ENCODE measurements at places on chromosomes 4 and X. TPM values are rescaled to one million over a fixed set of nuclear protein-coding genes. Genes with fewer than 3 reads are reported as not detected.

DNA sequence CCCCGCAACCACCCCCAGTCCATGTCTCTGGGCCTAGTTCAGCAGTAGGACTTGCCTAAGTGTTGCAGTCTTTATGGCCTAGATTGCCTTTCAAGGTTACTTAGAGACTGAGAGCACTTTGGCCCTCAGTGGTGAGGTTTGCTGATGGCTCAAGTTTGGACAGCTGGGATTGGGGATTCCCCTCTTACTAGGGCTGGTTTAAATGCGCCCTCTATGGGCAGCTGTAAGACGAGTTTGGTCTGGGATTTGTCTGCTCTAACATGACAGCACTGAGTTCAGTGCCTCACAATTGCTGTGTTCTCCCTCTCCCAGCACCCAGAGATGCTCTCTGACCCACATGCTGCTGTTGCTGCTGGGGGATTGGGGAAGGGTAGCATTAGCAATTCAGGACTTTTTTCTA is 23.1 kb downstream of the DACH2 start:
- H3K4me3 ChIP-seq, result no peak overlapping the region
- H3K36me3 ChIP-seq, result no peaks in the 10 kb centered on the region
- no peaks in the 10 kb centered on the region for H3K27me3 ChIP-seq
- no peak overlapping the region for H3K27ac ChIP-seq
- no peaks in the 10 kb centered on the region for H3K4me1 ChIP-seq

GRCh38 chrX:40100141-40100536 is 2.4 kb upstream of the BCOR start:
- H3K27ac ChIP-seq, result no peak overlapping the region
- peaks cover 5% of the 10 kb centered on the region for H3K27me3 ChIP-seq
- no peaks in the 10 kb centered on the region for H3K36me3 ChIP-seq
- H3K4me3 ChIP-seq, result no peak overlapping the region
- no peak for DNase-seq

DNA sequence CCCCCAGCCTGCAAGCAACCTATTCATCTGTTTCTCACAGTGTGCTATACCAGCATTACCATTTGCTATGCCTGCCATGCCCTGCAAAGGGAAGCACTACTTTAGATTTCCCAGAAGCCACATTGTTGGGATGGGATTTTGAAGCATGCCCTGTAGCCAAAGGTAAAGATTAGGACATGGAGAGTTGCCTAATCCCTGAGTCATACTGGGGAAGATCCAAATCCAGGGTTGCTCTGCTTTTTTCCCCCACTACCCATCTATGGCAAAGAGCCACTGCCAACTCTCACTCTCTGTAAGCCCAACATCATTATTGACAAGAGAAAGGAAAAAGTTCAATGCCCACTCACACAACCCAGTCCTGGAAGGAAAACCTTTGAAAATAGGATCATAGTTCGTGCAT is 36.7 kb upstream of the TMEM164 start:
- no peak for DNase-seq
- H3K27ac ChIP-seq, result no peak overlapping the region
- H3K27me3 ChIP-seq, result no peaks in the 10 kb centered on the region
- H3K4me3 ChIP-seq, result no peak overlapping the region

DNA sequence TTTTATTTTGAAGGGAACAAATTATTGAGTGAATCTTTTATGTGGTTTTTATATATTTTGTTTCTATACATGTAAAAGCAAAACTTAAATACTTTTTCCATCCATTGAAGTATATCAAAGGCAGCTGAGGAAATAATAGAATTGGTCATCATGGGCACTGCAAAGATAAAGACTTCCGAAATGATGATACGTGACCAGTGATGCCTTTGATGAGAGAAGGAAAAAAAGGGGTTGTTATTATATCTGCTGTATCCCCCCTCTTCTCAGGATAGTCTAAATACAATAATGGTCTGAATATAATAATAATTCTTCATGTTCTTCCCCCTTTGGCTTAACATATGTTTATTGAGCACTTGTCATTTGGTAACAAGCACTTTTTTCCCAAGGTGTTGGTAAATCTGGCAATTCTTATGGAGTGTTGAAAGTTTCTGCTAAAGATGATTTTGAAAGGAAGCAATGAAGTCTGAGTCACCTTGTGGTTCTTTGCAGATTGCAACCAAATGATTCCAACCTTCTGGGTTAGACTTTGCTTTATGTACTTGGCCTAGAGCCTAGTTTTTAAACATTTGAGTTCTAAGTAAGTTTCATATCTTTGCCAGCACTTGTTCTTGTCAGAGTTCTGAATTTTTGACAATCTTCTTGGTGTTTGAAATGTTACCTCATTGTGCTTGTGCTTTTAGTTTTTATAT is 60.8 kb downstream of the USP9X start:
- H3K27me3 ChIP-seq, result no peaks in the 10 kb centered on the region
- DNase-seq, result no peak
- H3K27ac ChIP-seq, result no peak overlapping the region
- H3K36me3 ChIP-seq, result peaks cover 63% of the 10 kb centered on the region
- no peak overlapping the region for H3K4me3 ChIP-seq
- H3K4me1 ChIP-seq, result no peaks in the 10 kb centered on the region

DNA sequence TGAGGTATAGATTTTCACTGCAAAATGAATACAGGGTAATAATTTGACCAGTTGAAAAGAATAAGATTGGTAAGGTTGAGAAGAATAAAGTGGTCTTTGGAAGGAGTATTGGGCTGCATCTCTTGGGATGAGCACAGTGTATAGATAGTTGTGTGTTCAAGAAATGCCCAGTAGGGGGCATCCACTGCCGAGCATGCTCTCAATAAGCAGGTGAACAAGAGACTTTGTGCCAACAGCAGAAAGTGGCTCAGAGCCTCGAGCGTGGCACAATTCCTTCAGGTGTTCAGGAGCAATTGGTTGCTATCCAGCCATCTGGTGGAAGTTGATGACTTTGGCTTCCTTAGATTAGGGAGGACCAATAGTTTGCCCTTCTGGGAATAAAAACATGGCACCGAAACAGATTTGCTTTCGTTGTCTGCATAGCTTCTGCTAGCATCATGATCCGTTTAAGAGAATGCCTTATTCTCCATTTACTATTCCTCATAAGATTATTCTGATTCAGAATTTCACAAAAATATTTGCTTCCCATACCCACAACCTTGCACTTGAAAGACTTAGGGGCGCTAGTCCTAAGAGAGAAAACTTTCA is 258.1 kb upstream of the NEIL3 start:
- H3K27me3 ChIP-seq, result no peaks in the 10 kb centered on the region
- H3K4me1 ChIP-seq, result no peaks in the 10 kb centered on the region
- DNase-seq, result no peak
- no peak overlapping the region for H3K27ac ChIP-seq

Gene MGAT4D
- total RNA-seq, result not detected

Gene MAP3K15
- 0.14 TPM for total RNA-seq

DNA sequence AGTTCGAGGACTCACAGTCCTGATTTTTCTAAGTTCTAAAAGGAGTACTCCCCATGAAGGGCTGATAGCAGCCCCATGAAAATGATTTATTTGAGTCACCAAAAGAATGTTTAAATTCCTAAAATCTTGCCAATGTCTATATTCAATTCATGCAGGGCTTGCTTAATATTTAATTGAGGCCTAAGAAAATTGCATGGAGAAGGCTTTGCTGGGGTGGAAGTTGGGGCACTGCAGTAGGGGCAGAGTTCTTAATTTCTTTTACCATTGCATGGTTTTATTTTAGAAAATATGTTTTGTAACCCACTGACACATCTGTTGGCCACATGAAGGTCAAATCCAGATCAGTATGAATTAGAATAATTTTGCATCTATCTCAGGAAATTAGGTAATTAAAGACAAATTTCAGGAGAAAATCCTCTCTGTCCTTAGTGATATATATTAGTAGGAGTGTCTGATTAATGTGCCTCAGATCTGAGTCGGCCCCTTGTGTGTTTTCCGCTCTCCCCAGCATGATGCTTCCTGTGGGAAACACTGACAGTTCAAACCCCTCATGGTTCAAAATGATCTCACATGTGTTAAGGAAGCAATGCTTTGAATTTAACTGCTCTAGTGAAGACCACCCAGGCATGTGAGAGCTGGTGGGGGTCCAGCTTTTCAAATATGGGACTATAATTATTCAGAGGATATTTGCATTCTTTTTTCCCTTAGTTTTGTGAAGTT is 54.0 kb upstream of the EGFL6 start:
- H3K4me3 ChIP-seq, result no peak overlapping the region
- H3K27me3 ChIP-seq, result no peaks in the 10 kb centered on the region

DNA sequence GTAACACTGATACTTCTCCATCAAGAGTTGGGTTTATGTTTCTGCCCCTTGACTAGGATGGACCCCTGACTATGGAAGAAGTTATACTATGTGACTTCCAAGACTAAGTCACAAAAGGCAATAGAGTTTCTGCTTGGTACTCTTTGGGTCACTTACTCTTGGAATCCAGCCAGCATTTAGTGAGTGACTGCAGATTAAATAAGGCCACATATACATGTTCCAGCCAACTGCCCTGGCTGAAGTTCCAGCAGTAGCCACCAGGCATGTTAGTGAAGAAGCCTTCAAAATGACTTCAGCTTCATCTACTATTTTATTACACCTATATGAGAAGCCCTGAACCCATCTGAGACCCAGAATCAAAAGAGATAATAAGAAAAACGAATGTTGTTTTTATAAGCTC is 524.0 kb downstream of the DMD start:
- no peaks in the 10 kb centered on the region for H3K36me3 ChIP-seq
- H3K27ac ChIP-seq, result no peak overlapping the region
- no peak overlapping the region for H3K4me3 ChIP-seq
- no peaks in the 10 kb centered on the region for H3K27me3 ChIP-seq
- DNase-seq, result no peak

GRCh38 chr4:18690291-18690955 is 668.9 kb upstream of the LCORL start:
- H3K27me3 ChIP-seq, result no peaks in the 10 kb centered on the region
- no peak overlapping the region for H3K4me3 ChIP-seq
- H3K36me3 ChIP-seq, result no peaks in the 10 kb centered on the region
- H3K27ac ChIP-seq, result no peak overlapping the region
- DNase-seq, result no peak
- no peaks in the 10 kb centered on the region for H3K4me1 ChIP-seq

Gene KLB
- total RNA-seq, result not detected

DNA sequence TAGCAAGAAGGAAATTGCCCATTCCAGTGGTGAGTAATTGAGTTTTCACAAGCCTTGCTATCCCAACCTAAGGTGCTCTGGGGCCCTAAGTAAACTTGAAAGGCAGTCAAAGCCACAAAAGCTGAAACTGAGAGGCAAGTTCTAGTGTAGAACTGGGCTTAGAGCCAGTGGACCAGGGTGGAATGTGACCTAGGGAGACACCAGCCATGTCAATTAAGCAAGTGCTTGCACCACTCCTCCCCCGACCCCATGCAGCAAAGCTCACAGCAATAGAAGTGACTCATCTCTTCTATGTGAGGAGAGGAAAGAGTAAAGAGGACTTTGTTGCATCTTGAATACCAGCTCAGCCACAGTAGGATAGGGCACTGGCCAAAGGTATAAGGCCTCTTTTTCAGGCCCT is 486.1 kb upstream of the POU3F4 start:
- no peak for DNase-seq
- H3K4me3 ChIP-seq, result no peak overlapping the region
- no peaks in the 10 kb centered on the region for H3K4me1 ChIP-seq
- H3K27me3 ChIP-seq, result no peaks in the 10 kb centered on the region

- no peak overlapping the region for H3K27ac ChIP-seq
- no peaks in the 10 kb centered on the region for H3K27me3 ChIP-seq
- no peaks in the 10 kb centered on the region for H3K36me3 ChIP-seq
- DNase-seq, result no peak
- H3K4me1 ChIP-seq, result no peaks in the 10 kb centered on the region
These were observed 44.1 kb upstream of the FRMD7 start for GRCh38 chrX:132171881-132172280.

Gene PAGE2
- total RNA-seq, result not detected

GRCh38 chrX:46770817-46771163 is 11.9 kb upstream of the SLC9A7 start:
- H3K27ac ChIP-seq, result no peak overlapping the region
- H3K4me1 ChIP-seq, result no peaks in the 10 kb centered on the region
- H3K27me3 ChIP-seq, result no peaks in the 10 kb centered on the region
- H3K4me3 ChIP-seq, result no peak overlapping the region
- H3K36me3 ChIP-seq, result no peaks in the 10 kb centered on the region
- no peak for DNase-seq

- H3K4me3 ChIP-seq, result no peak overlapping the region
- no peaks in the 10 kb centered on the region for H3K27me3 ChIP-seq
- H3K4me1 ChIP-seq, result no peaks in the 10 kb centered on the region
- no peak overlapping the region for H3K27ac ChIP-seq
- no peaks in the 10 kb centered on the region for H3K36me3 ChIP-seq
These were observed 27.4 kb downstream of the PHKA2 start for GRCh38 chrX:18956303-18957032.

- no peaks in the 10 kb centered on the region for H3K27me3 ChIP-seq
- peaks cover 15% of the 10 kb centered on the region for H3K4me1 ChIP-seq
- H3K36me3 ChIP-seq, result no peaks in the 10 kb centered on the region
- no peak overlapping the region for H3K27ac ChIP-seq
- H3K4me3 ChIP-seq, result no peak overlapping the region
These were observed 15.9 kb downstream of the SPACA5 start for GRCh38 chrX:48022738-48023137.

- no peaks in the 10 kb centered on the region for H3K4me1 ChIP-seq
- no peak overlapping the region for H3K27ac ChIP-seq
- H3K36me3 ChIP-seq, result no peaks in the 10 kb centered on the region
- H3K27me3 ChIP-seq, result no peaks in the 10 kb centered on the region
These were observed 12.9 kb downstream of the PCDH18 start for GRCh38 chr4:137519406-137519805.

DNA sequence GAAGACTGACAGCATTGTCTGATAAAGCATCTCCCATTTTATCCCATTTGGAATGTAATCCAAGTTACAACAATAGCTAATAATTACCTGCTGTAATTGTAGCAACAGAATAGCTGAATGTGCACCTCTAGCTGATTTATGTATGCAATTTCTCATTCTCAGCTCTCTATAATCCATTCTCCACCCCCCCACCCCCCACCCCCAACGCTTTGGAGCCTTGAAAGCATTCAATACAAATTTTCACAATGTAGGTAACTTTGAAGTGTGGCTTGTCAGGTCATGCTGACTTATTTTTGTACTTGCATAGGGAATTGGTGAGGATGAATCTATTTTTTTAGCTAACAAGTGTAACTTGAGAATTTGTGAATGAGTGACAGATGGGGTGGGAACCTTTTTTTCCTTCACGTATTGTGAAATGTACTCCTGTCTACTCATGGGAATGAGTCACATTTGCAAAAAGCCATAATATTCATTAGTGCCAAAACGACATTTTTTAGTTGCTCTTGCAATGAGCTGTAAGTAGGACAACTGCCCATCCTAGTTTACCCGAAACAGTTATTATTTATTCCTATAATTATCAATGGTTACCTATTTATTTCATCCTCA is 159.3 kb downstream of the PALLD start:
- no peak for DNase-seq
- no peaks in the 10 kb centered on the region for H3K4me1 ChIP-seq
